Osteocyte (in vitro differentiated cells): ENCODE measurements at places on chromosomes 13 and 19. TPM values are rescaled to one million over a fixed set of nuclear protein-coding genes. Genes with fewer than 3 reads are reported as not detected.

DNA sequence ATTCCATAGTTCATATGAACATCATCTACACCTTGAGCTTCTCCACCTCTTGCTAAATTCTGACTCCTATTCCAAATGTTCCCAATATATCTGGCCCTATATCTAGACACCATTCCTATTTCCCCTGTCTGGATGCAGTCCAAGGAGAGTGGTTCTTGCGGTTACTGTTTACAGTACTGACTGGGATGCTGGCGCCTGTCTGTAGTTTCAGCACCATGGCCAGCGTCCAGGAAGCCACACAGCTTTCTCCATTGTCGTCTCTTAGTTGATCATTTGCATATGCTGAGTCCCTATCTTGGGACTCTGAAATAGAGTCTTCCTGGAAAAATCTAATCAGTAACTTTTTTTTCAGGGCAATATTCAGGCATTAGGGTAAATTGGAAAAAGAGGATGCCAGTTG is 14.9 kb downstream of the LAIR2 start:
- no peak overlapping the region for H3K27ac ChIP-seq
- H3K36me3 ChIP-seq = no peaks in the 10 kb centered on the region
- H3K4me1 ChIP-seq = no peaks in the 10 kb centered on the region
- H3K4me3 ChIP-seq = no peak overlapping the region

The RPS15 gene
- 932 and 969 TPM in 2 replicates for total RNA-seq

DNA sequence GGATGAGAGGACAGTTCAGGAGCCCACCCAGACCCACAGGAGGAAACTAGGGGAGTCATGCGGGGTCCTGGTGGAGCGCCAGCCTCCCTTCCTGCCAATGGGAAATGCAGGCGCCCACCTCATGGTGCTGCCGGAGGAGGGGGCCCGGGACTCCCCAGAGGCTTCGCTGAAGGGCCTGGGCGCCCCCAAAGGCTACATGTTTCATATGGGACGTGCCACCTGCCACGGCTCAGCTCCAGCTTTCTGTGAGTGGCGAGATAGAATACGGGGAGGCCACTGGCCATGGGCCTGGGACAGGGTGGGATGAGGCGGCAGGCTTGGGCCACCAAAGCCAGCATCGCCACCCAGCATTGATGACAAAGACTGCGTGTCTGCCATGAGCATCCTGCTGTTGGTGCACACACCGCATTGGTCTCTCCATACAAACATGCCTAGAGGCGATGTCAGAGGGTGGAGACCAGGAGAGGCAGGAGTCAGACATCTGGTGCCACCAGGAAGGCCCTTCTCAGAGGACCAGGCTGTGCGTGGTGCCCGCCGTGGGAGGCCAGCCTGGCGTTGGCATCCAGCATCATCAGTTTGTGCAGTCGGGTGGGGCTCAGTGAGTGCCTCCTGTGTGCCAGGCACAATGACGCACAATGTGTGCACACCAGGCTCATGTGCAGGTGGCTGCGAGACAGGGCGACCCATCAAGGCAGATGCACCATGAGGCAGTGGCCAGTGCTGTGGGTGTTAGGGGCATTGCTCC is 1.2 kb upstream of the F10 start:
- H3K27me3 ChIP-seq = no peaks in the 10 kb centered on the region
- no peaks in the 10 kb centered on the region for H3K36me3 ChIP-seq
- H3K4me3 ChIP-seq = no peak overlapping the region
- no peak overlapping the region for H3K27ac ChIP-seq
- H3K4me1 ChIP-seq = peaks cover 15% of the 10 kb centered on the region

DNA sequence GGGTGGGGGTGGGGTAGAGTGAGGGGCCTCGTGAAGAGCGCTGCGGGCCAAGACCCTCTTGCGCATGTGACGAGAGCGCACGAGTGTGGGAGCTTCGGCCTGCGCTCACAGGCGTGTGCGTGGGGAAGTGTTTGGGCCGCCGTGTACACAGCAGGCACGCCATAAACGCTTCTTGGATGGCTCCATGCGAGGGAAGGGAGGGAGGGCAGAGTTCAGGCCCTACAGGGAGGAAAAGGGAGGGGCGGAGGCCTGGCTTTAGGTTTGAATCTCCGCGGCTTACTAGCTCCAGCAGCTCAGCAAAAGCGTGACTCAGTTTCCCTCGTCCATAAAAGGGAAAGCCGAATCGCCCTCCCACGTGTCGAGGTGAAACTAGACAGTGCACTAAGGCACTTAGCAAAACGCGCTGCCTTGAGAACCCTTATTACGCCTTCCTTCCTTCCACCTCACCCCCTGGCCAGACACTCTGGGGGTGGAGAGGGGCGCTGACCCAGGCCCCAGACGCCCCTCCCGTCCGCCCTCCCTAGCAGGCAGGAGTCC is 12.5 kb downstream of the GADD45B start:
- H3K27ac ChIP-seq = no peak overlapping the region
- DNase-seq = no peak
- H3K4me3 ChIP-seq = no peak overlapping the region
- H3K4me1 ChIP-seq = peaks cover 45% of the 10 kb centered on the region

- H3K4me3 ChIP-seq = no peak overlapping the region
- no peak for DNase-seq
- H3K4me1 ChIP-seq = peaks cover 8% of the 10 kb centered on the region
- H3K27ac ChIP-seq = no peak overlapping the region
Observed at GRCh38 chr13:50215399-50215798, 200.2 kb downstream of the KCNRG start.

DNA sequence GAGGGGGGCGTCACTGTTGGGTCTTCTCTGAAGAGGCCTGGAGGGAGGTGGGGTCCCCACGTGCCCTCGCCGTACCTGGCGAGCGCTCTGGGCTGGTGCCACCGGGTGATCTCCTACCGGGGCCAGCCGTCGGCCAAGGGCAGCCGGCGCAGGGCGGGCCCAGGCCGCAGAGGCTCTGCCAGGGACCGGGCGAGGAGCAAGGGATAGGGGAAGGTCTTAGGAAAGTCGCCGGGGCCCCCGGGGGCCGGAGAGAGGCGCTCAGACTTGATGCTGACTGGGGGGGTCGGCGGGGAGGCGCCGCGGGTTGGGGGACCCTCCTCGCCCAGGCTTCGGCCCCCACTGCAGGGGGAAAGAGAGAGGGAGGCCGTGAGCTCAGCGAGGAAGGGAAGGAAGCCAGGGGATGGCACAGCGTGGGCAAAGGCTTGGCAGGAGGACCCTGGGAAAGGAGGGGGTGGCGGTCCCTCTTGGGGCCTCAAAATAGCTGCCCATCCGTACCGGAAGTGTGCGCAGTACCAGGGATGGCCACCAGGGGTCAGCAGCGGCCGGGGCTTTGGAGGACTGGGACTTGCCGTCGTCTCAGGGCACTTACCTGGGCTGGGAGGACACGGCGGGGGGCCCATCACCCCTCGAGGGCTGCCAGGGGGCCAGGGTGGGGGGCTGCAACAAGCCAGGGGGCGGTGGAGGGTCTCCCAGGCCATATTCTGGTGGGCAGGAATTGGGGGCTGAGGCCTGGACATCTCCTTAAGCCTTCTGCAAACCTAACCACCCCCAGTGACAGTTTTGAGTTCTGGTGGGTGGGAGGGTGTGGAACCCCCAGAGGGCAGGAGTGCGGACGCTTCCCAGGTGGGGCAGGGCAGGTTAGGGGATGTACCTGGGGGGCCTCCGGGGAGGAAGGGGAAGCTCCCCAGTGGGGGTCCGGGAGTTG is 7.7 kb upstream of the TMEM161A start:
- H3K27me3 ChIP-seq = peaks cover 3% of the 10 kb centered on the region
- peak; percentile 93 for DNase-seq
- H3K36me3 ChIP-seq = no peaks in the 10 kb centered on the region
- H3K4me3 ChIP-seq = no peak overlapping the region

- DNase-seq = no peak
- H3K36me3 ChIP-seq = no peaks in the 10 kb centered on the region
- no peaks in the 10 kb centered on the region for H3K4me1 ChIP-seq
- no peak overlapping the region for H3K27ac ChIP-seq
- H3K27me3 ChIP-seq = peaks cover 22% of the 10 kb centered on the region
- no peak overlapping the region for H3K4me3 ChIP-seq
Observed at GRCh38 chr13:76812206-76812897, 73.9 kb downstream of the KCTD12 start.

The R3HDM4 gene
- 61.1 and 63.5 TPM in 2 replicates for total RNA-seq

DNA sequence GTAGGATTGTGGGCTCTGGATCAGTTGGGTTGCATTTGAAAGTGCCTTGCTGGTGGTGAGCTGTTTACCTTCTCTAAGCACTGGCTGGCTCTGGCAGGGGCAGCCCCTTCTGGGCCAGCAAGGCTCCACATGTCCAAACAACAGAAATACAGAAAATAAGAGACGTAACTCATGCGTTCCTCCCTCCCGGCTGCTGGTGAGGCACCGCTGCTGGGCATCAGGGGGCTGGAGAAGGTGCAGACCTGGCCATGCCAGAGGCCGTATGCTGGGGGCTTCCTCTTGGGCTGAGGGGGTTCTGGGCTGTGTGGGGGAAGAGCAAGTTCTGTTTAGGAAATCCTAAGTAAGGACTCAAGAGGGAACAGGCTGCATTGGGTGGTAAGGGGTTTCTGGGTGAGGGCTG is 140.6 kb downstream of the URI1 start:
- no peaks in the 10 kb centered on the region for H3K27me3 ChIP-seq
- no peak overlapping the region for H3K4me3 ChIP-seq
- H3K36me3 ChIP-seq = no peaks in the 10 kb centered on the region
- H3K4me1 ChIP-seq = no peaks in the 10 kb centered on the region
- DNase-seq = no peak

- H3K4me3 ChIP-seq = no peak overlapping the region
- no peak overlapping the region for H3K27ac ChIP-seq
- no peaks in the 10 kb centered on the region for H3K27me3 ChIP-seq
- H3K4me1 ChIP-seq = peaks cover 10% of the 10 kb centered on the region
- no peak for DNase-seq
- no peaks in the 10 kb centered on the region for H3K36me3 ChIP-seq
Observed at GRCh38 chr13:98983182-98983581, 5.3 kb upstream of the DOCK9 start.

GRCh38 chr19:18789883-18790565 is 1.1 kb downstream of the COMP start:
- peaks cover 67% of the 10 kb centered on the region for H3K27me3 ChIP-seq
- no peaks in the 10 kb centered on the region for H3K36me3 ChIP-seq
- peaks cover 15% of the 10 kb centered on the region for H3K4me1 ChIP-seq
- peak overlapping the region; percentile 71 for H3K4me3 ChIP-seq
- H3K27ac ChIP-seq = no peak overlapping the region

DNA sequence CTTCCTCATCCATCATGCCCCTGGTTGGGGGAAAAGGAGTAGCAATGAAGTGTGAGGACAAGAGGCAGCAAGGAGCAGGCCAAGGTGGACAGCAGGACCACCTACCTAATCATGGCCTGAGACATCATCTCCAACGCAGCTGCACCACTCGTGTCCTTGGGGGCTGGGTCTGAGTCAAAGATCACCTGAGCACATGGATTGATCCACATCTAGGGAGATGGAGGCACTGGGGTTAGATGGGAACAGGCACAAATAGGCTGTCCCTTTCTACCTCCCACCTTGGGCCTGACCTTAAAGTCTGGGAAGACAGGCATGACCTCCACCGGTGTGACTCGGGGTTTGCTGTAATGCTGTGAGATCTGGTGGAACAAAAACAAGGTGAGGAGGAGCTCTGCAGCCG is 2.2 kb downstream of the PAF1 start:
- H3K4me3 ChIP-seq = peak overlapping the region; percentile 50
- no peaks in the 10 kb centered on the region for H3K27me3 ChIP-seq
- no peak for DNase-seq

The KIR2DL1 gene
- not detected in 2 replicates for total RNA-seq

DNA sequence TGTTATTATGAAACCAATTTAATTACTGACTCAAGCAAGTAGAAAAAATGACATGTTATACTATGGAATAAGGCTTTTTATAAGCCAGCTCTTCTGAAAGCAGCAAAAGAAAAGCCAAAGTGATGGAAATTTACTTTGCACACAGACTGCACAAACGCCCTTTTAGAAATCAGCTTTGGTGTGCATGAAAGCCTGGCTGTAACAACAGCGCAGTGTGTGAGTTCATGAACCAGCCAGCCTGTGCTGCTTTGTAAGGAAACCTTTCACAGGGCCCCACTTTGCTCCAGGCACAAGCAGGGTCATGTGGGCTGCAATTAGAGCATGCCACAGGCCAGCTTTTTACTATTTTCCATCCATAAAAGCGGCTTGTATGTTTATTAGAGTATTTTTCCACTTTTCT is 13.6 kb upstream of the IFT88 start:
- peaks cover 11% of the 10 kb centered on the region for H3K4me1 ChIP-seq
- no peak for DNase-seq
- no peaks in the 10 kb centered on the region for H3K27me3 ChIP-seq
- no peaks in the 10 kb centered on the region for H3K36me3 ChIP-seq
- H3K4me3 ChIP-seq = no peak overlapping the region

DNA sequence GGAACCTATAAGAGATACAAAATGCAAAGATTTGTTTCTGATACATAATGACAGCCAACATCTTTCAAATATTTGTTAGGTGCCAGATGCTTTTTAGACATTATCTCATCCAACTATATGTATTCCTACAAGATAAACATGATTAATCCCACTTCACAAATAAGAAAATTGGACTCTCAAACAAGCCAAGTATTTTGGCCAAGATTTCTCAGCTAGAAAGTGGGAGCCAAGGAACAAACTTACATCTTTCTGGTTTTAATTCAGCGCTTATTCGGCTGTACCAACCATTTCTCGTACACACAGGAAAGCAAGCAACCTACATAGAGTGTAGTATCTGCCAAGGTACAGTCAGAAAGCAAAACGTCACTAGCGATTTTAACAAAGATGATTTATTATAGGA is 85.7 kb upstream of the SERP2 start:
- H3K27ac ChIP-seq = no peak overlapping the region
- no peaks in the 10 kb centered on the region for H3K36me3 ChIP-seq
- H3K4me1 ChIP-seq = peaks cover 2% of the 10 kb centered on the region
- H3K4me3 ChIP-seq = no peak overlapping the region

DNA sequence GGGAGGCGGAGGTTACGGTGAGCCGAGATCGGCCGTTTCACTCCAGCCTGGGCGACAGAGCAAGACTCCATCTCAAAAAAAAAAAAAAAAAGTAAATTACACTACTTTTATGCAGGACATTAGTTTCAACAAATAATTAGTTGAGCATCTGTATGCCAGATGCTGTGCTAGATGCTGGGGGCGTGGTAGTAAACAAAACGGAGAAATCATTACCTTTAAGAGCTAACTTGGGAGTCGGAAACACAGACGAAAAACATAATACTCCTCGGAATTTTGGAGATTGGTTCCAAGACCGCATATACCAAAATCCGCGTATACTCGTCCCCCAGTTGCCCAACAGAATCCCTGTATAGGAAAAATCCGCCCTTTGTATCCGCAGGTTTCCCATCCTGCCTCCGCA is 1.3 kb upstream of the DUS3L start:
- peaks cover 10% of the 10 kb centered on the region for H3K36me3 ChIP-seq
- no peak overlapping the region for H3K4me3 ChIP-seq
- H3K27ac ChIP-seq = no peak overlapping the region

GRCh38 chr19:9727644-9728043 is 40.9 kb downstream of the ZNF846 start:
- no peak overlapping the region for H3K4me3 ChIP-seq
- no peaks in the 10 kb centered on the region for H3K4me1 ChIP-seq
- H3K36me3 ChIP-seq = no peaks in the 10 kb centered on the region

DNA sequence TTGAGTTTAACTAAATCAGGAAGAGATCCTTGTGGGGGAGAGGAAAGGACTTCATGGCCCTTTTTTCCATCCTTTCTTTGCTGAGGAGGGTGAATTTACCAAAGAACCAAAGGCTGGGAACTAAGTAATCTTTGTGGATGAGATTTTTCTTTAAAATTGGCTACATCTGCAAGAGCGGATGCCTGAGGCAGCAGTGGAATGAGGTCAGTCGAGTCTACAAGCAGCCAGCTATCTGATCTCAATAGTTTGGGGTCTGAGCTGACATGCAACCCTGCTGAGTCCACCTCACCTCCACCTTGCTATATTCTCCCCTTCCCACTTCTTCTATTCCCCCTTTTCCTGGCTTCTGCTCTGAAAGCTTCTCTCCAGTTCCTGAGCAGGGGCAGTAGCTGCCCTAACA is 3.6 kb upstream of the DNAJC15 start:
- H3K27me3 ChIP-seq = no peaks in the 10 kb centered on the region
- no peak overlapping the region for H3K27ac ChIP-seq
- H3K36me3 ChIP-seq = peaks cover 5% of the 10 kb centered on the region
- H3K4me1 ChIP-seq = peaks cover 27% of the 10 kb centered on the region
- no peak overlapping the region for H3K4me3 ChIP-seq

The HPN gene
- total RNA-seq = not detected in 2 replicates
